SW 1271 (cell line): ENCODE measurements at places on chromosomes 11 and 22.

DNA sequence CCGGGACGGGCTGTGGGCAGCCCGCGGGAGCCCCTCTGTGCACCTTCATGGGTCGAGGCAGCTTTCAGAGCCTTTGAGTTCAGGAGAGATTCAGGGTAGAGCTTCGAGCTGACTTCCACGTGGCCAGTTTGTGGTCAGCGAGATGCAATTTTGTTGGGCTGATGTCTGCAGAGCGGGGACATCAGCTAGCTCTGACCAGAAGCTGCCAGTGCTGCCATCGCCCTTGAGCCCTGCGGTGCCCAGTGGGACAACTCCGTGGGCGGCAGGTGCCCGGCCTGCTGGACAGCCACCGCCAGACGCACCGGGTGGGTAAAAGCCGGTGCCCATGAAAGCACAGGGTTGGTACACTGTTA lies 719 bp downstream of the TALDO1 start:
- DNase-seq, result no peak

DNA sequence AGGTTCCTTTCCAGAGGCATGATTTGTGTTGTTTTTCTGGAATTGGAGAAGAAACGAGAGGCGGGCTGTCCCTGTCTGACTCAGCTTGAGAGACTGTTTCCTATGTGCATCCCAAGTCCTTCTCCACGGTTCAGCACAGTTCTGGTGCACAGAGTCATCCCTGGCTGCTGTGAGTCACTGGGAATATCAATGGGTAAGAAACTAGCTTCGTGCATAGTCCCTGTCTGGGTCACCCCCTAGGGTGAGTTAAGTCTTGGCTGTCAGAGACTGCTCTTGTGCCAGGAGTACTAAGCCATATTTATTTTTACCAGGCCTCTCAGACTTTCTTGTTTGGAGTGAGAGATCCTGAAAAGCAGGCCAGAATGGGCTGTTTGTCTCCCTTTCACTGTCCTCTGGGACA lies 2.4 kb upstream of the LRP4 start:
- DNase-seq, result no peak

DNA sequence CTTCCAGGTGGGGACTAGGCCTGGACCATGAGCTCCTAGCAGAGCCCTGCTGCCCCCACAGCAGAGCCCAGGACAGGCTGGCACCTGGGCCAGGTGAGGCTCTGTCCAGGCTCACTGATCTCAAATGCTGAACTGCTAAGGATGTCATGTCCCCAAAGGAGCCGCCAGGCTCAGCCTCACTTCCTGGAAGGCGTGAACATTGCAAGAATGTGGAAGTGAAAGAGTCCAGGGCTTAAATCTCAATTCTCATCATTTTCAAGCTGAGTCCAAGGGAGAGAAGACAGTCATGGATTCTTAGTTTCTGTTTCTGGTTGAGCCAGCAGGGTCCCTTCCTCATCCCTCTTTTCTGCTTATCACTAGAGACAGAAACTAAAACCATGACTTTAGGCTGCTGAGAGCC lies 5.0 kb downstream of the ASCL2 start:
- no peak for DNase-seq

DNA sequence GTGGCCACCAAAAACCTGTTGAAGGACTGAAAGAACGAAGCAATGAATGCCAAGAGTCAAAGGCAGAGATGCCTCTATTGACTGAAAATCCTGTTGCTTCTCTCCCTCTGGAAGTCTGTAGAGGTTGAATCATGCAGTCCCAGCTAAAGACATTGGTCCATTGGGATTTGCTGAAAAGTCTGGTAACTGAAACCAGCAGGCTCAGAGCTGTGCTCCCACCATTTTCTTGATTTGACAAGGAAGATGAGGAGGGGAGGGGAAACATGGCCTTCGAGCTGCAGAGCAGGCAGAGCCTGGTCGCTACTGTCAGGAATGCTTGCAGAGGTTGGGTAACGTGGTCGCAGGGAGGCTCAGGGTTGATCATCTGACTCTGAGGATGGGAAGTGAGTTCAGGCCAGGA lies 72.8 kb upstream of the CSNK2A3 start:
- no peak for DNase-seq

- DNase-seq, result no peak
Measured at GRCh38 chr11:67646535-67647336, 3.8 kb downstream of the ACY3 start.

DNA sequence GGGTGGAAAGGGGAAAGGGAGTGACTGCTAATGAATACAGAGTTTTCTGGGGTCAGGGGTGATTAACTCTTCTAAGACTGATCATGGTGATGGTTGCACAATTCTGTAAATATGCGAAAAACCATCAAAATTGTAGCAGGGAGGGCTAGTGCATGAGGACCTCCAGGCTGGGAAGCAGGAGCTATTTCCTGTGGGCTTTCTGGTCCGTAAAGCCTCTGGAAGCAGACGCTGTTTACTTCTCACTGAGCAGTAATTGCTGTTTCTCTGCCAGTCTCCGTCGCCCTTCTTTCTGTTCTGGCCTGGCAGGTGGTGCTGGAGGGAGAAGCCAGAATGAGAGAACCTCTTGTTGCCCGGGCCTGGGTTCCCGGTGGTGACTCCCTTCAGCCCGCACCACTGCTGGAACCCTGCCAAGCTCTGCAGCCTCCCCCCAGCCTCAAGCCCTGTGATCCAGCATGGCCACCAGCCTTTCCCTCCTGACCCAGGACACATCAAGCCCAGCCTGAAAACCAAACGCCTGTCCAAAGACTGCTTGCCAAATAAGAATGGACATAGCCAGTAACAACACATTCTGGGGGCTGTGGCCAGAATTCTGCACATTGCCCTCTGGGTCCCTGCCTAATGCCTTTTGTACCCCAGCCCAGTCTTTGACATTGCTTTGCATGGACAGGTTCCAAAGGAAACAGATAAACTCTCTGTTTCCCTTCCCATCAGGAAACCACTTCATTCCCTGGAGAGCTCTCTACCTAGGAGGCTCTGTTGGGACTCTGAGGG lies 201.0 kb upstream of the NAV2 start:
- DNase-seq, result no peak

GRCh38 chr11:59253001-59253400 lies 40.3 kb upstream of the MPEG1 start:
- no peak for DNase-seq

DNA sequence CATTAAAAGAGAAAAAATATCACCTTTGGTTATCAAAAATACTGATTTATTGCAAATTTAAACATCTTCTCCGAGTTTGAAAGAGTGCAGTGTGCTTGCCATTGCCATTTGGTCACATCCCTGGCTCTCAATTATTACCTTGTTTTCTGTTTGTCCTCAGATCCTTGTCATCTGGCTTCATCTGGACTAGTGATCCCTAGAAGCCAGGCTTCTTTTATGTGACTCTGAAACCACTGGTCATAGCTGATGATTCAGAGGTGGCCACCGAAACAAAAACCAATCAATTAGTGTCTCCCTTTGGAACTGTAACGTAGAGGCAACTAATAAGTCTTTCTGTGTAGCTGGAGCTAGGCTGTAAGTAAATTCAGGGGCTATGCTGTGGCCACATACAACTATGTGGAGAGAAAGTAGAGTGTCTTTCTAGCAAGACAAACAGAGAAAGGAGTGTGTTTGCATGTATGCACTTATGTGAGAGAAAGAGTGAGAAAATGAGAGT lies 237.9 kb downstream of the LUZP2 start:
- DNase-seq, result no peak

DNA sequence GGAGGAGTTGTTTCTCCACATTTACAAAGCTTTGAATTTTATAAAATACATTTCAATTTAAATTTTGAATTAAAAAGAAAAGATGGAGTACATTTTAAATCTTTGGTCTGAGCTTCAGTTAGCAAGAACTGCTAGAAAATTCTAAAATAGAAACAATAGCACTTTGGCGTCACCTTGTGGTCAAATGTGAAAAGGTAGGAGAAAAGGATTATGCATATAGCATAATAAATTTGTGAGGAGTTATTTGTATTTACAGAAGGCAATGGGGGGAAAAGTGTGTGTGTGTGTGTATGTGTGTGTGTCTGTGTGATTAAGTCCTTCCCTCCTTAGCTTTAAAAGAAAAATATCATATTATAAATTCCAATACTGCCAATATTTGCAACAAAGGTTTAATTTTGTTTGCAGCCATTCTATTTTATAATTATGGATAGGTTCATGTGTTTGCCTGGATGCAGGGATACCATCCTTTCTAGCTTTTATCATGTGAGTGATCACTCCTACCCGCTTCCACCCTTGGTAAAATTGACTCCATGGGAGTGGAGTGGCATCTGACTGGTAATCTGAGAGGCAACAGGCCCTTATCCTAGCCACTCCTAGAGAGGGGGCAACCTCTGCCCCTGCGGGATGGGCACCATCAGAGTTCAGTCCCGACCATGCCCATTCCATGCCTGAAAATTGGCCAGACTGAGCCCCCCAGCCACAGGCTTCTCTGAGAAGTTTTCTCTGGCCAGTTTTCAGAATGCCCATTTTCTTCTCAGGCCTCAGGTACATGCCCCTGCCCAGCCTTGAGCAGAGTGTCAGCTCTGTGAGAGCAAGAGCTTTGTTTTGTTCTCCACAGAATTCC lies 13.6 kb upstream of the LGR4 start:
- no peak for DNase-seq

DNA sequence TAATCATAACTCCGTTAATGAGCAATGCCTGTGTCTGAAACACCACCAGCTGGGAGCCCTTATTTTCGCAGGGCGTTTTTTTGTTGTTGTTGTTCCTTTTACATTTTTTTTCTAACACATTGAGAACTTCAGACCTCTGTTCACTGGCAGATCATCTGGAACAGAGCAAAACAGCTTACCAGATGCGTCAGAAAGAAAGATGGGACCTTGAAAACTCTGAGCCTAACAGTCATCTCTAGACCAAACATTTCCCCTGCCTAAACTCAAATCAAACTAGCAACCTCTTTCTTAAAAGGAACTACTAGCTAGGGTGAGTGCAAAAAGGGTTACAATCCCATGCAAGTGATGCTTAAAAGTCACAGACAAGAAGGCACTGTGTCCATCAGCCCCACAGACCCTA lies 93.2 kb downstream of the PLEKHA7 start:
- no peak for DNase-seq

- no peak for DNase-seq
Measured at GRCh38 chr22:41923595-41924276, 2.9 kb downstream of the TNFRSF13C start.

DNA sequence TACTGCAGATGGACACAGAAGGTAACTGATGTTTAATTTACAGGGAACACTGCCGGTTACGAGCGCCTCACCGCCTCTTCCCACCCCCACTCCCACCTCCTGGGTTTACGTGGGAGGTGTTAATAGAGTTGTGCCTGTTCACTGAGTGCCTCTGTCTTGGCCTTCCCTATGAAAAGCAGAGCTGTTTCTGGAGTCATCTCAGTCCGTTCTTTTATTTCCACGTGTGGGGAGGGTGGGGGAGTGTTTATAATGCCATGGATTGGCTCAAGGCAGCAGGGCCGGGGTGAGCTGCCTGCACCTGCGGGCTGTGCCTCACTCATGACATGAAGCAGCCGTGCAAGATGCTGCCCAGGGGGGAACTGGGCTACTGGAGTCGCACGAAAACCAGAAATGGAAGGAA lies 322.7 kb downstream of the CADM1 start:
- DNase-seq, result no peak

DNA sequence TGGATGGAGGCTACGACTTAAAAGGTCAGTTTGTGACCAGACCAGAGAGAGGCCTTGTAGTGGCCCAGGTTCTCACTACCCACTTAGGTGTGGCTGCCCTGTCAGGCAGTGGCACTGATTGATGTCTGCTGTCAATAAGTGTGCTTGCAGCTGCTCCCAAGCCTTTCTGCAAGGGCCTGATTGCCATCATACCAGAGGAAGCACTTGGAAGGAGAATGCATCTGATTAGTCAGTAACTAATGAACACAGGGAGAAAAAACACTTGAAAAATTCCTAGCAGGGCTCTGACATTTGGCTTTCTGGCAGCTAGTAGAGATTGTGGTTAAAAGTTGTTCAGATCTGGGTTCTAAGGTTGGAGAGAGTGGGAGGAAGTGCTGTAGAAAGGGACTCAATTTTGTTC lies 107.5 kb downstream of the NAV2 start:
- DNase-seq, result no peak

- DNase-seq, result no peak
Measured at GRCh38 chr11:444396-445144, 2.8 kb upstream of the ANO9 start.

GRCh38 chr11:117544130-117544800 lies 216.6 kb downstream of the CEP164 start:
- no peak for DNase-seq

- no peak for DNase-seq
Measured at GRCh38 chr11:1828542-1828941, 6.2 kb upstream of the SYT8 start.

- no peak for DNase-seq
Measured at GRCh38 chr11:96257972-96258934, 84.7 kb downstream of the MAML2 start.

GRCh38 chr22:26038365-26038764 lies 130.9 kb upstream of the SEZ6L start:
- DNase-seq, result no peak

DNA sequence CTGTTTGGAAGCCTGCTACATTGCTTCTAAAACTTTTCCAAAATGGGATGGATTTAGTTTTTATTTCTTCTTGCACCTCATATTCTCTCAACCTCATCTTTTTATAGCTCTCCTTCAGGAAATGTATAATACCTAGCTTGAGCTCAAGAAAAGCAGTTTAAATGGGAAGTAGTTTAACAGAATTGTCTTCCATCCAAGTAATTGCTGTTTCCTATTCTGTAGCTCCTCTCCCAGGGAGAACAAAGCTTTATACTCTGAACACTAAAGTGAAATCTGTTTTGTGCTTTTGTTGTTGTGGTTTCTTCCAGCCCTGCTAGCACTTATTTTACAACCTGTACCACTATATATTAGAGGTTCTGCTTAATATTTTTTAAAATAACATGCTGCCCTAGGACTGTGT lies 83.2 kb upstream of the HORMAD2 start:
- DNase-seq, result no peak

DNA sequence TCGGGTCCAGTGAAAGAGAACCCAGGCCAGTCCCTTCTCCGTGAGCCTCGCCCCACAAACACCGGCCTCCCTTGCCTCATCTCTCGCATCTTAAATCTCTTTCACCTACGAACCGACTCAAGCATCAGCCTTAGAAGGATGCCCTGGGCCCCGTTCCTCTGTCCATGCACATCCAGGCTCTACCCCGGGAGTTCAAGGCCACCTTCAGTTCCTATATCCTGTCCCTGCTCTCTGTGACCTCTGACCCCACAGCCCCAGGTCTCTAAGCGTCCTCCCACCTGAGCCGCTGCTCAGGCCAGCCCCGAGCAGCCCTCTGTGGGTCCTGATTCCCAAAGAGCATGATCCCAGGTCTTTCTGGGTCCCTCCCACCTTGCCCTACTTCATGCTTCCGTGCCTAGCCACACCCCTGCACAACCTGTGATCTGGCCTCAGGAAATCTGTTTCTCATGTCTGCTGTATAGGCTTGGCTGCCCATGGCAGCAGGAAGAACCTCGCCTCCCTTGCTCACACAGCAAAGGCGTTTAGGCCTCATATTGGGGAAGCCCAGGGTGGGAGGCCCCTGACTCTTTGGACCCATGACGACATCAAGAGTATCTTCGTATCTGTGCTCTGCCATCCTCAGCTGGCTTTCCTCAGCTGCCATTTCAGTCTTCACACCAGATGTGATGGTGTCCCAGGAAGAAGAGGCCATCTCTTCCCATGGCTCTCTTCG lies 77.5 kb upstream of the SEPTIN5 start:
- no peak for DNase-seq
